ENCODE measurements at places on chromosomes 7 and 10.

DNA sequence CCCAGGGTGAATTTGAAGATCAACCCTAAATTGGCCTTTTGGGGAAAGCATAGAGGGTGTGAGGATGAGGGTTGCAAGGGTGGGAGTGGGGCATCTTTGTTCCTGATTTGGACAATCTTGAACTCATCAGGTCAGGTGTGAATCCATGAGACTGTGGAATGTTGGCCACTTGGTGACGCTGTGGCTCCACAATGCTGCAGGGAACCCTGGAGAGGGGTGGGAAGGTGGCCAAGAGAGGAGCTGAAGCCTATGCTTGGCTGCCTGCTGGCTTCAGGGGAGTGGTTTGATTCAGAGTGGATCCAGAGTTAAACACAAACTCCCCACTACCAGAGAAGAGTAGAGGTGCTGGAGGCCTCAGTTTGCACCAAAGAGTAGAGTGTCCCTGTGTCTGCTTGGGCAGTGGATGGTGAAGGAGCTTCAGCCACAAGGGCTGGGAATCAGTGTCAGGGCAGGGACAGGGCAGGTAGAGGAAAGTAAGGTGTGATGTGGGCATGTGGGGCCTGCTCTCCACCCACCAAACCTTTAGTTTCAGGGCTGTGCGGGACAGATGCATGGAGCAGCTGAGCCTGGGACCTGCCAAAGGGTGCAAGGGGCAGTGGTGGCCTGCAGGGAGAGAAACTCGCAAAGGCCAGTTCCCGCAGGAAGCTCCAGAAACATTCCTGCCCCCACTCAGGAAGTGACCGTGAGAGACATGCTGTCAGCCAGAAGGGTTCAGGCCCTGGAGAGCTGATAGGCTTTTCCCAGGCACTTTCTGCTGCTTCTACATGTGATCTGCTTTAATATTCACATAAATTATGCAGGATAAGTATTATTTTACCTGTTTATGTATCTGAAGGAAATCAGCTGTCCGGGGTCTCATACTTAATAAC lies 81.0 kb upstream of the PRSS58 start:
- no peaks in the 10 kb centered on the region for H3K4me1 ChIP-seq
- no peak overlapping the region for H3K4me3 ChIP-seq
- no peaks in the 10 kb centered on the region for H3K36me3 ChIP-seq
- H3K27ac ChIP-seq = no peak overlapping the region
- H3K27me3 ChIP-seq = no peaks in the 10 kb centered on the region
- no peak for DNase-seq

GRCh38 chr7:48551652-48552051 lies 372.7 kb upstream of the CDC14C start:
- no peaks in the 10 kb centered on the region for H3K27me3 ChIP-seq
- H3K36me3 ChIP-seq = no peaks in the 10 kb centered on the region
- H3K27ac ChIP-seq = no peak overlapping the region
- DNase-seq = no peak
- no peak overlapping the region for H3K4me3 ChIP-seq
- no peaks in the 10 kb centered on the region for H3K4me1 ChIP-seq

GRCh38 chr7:142910481-142910880 lies 23.1 kb downstream of the TRPV5 start:
- DNase-seq = no peak
- H3K27ac ChIP-seq = no peak overlapping the region

DNA sequence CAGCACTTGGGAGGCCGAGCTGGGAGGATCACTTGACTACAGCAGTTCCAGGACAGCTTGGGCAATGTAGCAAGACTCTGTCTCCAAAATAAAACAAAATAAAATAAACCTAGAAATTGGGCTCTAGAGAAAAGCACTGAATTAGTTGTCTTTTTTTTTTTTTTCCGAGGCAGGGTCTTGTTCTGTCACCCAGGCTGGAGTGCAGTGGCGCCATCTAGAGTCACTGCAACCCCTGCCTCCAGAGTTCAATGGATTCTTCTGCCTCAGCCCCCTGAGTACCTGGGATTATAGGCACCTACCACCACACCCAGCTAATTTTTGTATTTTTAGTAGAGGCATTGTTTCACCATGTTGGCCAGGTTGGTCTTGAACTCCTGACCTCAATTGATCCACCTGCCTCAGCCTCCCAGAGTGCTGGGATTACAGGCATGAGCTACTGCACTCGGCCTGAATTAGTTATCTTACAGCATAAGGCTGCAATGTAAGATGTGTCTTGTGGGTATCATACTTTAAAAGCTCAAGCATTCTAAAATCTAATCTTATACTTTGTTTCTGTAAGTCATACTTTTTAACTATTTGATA lies 12.8 kb downstream of the MEIG1 start:
- H3K4me1 ChIP-seq = no peaks in the 10 kb centered on the region
- DNase-seq = no peak
- H3K36me3 ChIP-seq = no peaks in the 10 kb centered on the region
- H3K27me3 ChIP-seq = no peaks in the 10 kb centered on the region

DNA sequence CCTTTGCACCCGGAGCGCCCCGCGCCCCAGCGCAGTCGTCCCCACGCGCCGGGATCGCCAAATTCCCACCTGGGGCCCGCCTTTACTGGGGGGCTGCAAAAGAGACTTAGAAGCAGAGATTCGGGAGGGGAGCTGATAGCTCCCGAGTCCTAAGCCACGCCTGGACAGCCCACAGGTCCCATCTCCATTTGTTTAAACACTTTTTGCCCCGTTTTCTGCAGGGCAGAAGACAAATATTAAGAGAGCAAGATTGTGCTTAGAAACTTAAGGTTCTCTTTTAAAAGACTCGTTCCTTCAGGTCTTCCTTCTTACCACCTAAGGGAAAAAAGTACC lies 299.1 kb upstream of the NFE2L3 start:
- peak overlapping the region; percentile 62 for H3K27ac ChIP-seq
- H3K27me3 ChIP-seq = peaks cover 7% of the 10 kb centered on the region
- H3K4me1 ChIP-seq = peaks cover 9% of the 10 kb centered on the region
- H3K36me3 ChIP-seq = no peaks in the 10 kb centered on the region

GRCh38 chr10:126611303-126611702 lies 59.2 kb downstream of the C10orf90 start:
- no peak overlapping the region for H3K27ac ChIP-seq
- H3K27me3 ChIP-seq = no peaks in the 10 kb centered on the region
- DNase-seq = no peak
- H3K36me3 ChIP-seq = no peaks in the 10 kb centered on the region
- H3K4me3 ChIP-seq = no peak overlapping the region

DNA sequence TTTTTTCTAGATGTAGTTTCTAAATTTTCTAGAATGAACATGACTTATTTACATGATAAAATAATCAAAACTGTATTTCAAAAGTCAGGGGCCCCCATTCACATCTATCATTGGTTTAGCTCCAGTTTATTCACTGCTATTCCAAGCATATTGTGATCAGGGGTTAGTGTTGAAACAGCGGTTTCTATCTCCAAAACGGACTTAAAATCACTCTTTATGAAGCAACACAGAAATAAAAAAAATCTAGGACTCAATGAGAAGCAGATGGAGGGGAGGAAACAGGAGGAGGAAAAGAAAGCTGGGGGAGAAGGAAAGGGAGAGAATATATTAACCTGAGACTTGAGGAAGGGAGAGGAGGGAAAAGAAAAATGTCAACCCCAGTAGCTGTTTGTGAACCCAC lies 14.8 kb upstream of the CH25H start:
- no peak for DNase-seq
- H3K4me3 ChIP-seq = no peak overlapping the region
- H3K36me3 ChIP-seq = no peaks in the 10 kb centered on the region

All from breast epithelium (tissue), 4 donors.